ENCODE measurements at places on chromosomes 3 and 15. TPM values are rescaled to one million over a fixed set of nuclear protein-coding genes. Genes with fewer than 3 reads are reported as not detected.

- H3K27me3 ChIP-seq, result no peaks in the 10 kb centered on the region
- peaks cover 3% of the 10 kb centered on the region for H3K36me3 ChIP-seq
- H3K27ac ChIP-seq, result no peak overlapping the region
- H3K4me3 ChIP-seq, result no peak overlapping the region
Observed at GRCh38 chr15:55387027-55387426, 21.1 kb downstream of the CCPG1 start.

DNA sequence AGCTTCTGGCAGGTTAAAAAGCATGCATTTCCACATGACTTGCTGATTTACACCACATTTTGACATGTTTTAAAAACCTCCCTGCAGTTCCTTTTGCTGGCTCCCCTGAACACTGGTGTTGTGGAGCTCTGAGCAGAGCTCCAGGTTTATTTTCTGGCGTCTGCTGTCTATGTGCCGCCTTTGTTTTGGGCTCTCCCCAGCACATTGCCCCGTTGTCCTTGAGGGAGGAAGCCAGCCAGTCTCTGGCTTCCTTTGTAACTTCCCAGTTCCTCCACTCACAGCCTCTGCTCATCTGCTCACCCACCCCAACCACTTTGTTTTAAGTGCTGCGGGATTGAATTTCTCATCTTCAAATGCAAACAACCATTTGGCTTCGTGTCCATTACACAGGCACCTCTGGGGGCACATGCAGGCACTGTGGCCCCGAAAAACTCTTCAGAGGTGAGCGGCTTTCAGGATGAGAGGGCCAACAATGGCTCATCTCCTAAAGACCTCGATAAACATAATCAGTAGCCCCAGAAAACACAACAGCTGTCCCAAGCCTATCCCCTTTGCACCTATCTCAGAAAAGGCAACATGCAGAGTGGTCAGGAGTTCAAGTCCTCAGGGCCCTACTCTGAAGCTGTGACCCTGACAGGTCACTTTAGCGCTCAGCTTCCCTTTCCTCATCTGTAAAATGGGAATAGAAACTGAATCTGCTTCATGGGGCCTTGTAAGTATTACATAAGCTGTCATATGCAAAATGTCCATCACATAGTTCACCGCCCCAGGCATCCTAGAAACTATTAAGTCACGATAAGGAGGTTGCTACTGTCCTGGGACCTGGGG is 1.3 kb upstream of the MEF2A start:
- peak; percentile 18 for DNase-seq
- H3K4me1 ChIP-seq, result peaks cover 24% of the 10 kb centered on the region
- peak overlapping the region; percentile 19 for H3K4me3 ChIP-seq
- peak overlapping the region; percentile 66 for H3K27ac ChIP-seq
- H3K36me3 ChIP-seq, result no peaks in the 10 kb centered on the region

GRCh38 chr15:31457631-31458526 is 131.2 kb downstream of the KLF13 start:
- H3K27ac ChIP-seq, result no peak overlapping the region
- no peak overlapping the region for H3K4me3 ChIP-seq
- H3K4me1 ChIP-seq, result no peaks in the 10 kb centered on the region
- DNase-seq, result no peak

Gene SOX14
- total RNA-seq, result not detected

DNA sequence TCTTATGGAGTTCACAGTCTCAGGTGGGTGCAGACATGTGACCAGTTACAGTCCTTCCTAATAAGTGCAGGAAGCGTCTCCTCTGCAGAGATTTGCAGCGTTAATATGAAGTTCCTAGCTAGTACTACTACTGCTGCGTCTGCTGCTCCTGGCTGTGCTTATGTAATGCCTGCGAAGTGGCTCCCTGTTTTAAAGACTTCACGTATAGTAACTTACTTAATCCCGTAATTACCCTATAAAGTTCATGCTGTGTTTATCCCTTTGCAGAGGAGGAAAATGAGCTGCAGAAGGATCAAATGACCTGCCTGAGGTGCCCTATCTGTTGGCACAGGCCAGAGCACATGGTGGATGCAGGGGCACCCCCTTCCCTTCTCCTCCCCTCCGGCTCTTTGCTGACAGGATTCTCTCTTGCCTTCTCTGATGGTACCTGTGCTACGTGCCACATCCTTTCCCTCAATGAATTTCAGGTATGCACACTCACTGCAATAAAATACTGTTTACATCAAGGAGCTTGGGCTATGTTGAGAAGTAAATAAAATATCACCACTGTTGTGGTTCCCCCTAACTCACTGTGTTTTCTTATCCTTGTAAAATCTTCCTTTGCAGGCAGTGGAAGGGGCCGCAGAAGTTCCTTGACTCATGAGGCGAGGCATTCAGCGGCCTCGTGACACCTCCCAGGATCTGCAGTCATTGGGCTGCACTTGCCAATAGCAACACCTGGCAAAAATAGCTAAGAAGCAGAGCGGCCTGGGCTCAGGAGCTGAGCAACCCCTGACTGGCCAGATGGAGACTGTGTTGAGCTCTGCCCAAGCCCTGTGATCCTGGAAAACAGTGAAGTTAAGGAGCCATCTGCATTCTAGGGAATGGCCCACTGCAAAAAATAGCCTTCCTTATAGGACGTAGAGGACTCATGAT is 188.9 kb upstream of the ATP10A start:
- H3K4me1 ChIP-seq, result no peaks in the 10 kb centered on the region
- no peak overlapping the region for H3K4me3 ChIP-seq
- no peak overlapping the region for H3K27ac ChIP-seq
- H3K27me3 ChIP-seq, result no peaks in the 10 kb centered on the region
- no peaks in the 10 kb centered on the region for H3K36me3 ChIP-seq

Gene MESP1
- total RNA-seq, result not detected

- H3K36me3 ChIP-seq, result no peaks in the 10 kb centered on the region
- no peak overlapping the region for H3K4me3 ChIP-seq
- H3K27ac ChIP-seq, result no peak overlapping the region
Observed at GRCh38 chr3:31486865-31487533, 45.7 kb upstream of the STT3B start.

Gene EOMES
- 4.4 TPM for total RNA-seq

DNA sequence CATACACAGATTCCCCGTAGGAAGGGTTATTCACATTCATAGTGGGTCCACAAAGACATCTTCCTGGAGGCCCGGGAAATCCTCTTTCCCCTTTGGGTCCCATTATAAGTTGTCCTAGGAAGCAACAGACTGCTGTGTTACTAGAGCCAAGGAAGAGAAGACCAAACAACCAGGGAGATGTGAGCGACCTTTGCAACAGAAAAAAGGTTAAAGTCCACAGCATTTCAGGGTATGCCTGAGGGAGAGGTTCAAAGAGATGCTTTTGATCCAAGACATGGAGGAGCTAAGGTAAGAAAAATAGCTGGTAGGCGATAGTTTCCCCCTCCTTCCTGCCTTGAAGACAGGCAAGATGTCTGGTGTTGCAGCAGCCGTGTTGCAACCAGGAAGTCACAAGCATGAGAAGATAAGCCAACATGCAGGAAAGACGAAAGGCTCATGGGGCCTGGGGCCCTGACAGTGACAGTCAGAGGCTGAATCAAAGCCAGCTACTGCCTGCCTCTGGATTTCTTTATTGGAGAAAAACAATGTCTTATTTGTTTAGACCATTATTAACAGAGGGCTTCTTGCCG is 30.9 kb downstream of the EAF1 start:
- no peak for DNase-seq
- H3K4me1 ChIP-seq, result peaks cover 7% of the 10 kb centered on the region
- H3K27ac ChIP-seq, result no peak overlapping the region
- H3K27me3 ChIP-seq, result no peaks in the 10 kb centered on the region
- H3K4me3 ChIP-seq, result no peak overlapping the region

GRCh38 chr15:55694652-55695150 is 48.3 kb downstream of the PRTG start:
- no peaks in the 10 kb centered on the region for H3K4me1 ChIP-seq
- H3K27ac ChIP-seq, result no peak overlapping the region
- DNase-seq, result no peak
- no peak overlapping the region for H3K4me3 ChIP-seq

DNA sequence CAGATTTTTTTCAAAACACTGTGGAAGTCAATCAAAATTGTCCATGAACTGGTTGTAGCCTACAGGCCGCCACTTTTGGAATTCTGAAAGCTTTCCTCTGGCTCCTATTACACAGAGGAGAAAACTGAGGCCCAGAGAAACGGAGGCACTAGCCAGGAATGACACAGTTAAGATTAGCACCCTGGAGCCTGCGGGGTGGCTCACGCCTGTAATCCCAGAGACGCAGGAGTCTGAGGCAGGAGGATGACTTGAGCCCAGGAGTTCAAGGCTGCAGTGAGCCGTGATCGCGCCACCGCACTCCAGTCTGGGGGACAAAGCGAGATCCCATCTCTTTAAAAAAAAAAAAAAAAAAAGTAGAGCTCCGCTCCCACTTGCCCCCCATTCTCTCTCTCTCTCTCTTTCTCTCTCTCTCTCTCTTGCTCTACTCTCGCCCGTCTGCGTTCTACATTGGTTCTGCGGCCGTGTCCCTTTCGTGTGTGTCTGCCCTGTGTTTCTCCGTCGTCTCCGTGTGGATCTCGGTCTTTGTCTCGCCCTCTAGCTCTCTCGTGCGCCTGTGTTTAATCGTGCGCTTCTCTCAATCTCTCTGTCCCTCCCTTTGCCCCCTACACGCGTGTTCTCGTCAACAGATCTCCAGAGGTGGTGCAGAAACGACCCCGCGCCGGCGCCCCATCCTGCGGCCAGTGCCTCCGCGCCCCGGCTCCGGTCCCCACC is 512 bp upstream of the TRH start:
- no peak for DNase-seq
- no peaks in the 10 kb centered on the region for H3K36me3 ChIP-seq
- no peak overlapping the region for H3K4me3 ChIP-seq

Gene PCSK6
- total RNA-seq, result 1.8 TPM
